Type B pancreatic cell (in vitro differentiated cells): ENCODE measurements at places on chromosomes 6 and 20.

GRCh38 chr6:130964289-130964688, 98.8 kb downstream of the EPB41L2 start:
- no peak for DNase-seq

DNA sequence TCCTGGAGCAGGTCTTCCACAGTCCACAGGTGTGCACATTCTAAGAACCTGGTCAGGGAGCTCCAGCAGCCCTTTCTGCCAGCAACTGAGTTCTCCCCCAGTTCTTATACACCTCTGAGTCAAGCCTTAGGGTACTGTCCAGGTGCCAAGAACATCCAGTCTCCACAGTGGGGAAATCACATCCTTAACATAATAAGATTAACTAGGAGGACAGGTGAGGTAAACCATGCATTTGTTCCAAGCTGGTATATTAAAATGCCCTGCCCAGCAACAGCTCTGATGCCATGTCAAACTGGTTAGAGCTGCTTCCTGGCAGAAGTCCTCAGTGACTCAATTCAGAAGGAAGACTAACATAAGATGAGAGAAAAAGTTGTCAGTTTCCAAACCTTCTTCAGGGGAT, 303.9 kb upstream of the SGK1 start:
- no peak for DNase-seq

- DNase-seq: no peak
These were observed 13.8 kb downstream of the VAPB start for GRCh38 chr20:58402827-58403226.

- no peak for DNase-seq
These were observed 119.0 kb upstream of the PRSS16 start for GRCh38 chr6:27128311-27129094.

DNA sequence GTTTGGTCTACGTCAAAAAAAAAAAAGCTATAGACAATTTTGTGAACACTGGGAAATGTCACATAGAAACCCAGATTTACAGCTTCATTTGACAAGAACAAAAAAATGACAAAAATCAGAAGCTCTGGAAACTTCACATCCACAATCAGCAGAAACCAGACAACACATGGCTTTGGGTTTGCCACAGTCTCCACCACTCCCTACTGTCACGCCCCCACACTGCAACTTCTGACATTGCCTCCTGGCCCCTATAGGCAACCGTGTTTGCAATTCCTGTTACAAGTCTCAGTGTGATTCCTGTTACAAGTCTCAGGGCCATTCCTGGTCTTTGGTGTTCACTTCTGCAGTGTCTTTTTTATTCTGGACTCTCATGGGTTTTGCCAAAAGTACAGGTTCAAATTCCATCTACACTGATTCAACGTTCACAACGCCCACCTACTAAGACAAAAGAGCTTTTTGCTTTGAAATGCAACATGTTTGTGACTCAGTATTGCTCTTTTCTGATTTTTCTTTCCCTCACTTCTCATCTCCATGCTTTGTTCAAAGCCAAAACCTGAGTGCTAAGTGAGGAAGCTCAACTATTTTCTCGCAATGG, 12.0 kb downstream of the CNKSR3 start:
- DNase-seq: no peak

DNA sequence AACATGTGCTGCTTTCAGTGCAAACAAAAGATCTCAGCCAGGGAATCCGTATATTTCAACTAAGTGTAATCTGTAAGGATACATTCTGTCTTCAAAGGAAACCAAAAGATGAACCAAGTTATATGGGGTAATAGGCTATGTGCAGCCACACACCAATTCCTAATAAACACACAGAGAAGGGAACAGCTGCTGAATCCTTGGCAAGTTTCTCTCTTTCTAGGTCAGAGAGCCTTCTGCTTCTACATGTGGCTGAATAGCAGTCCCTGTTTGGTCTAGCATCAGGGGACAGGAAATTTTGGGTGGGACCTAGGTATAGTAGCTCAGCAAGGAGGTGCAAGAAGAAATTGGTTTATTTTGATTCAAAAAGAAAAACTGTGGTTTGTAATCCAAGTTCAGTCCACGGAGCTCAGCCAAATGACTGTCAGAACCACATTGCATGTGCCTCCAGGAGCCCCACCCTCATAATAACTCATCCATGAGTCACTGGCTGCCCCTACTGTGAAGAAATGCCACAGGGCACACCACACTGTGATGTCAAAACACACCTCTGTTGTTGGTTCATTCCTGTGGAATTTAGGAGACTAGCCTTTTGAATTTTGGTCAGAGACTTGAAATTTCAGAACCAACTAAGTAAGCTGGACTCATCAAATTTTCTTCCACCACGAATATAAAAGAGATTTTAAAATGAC, 21.1 kb downstream of the SPTLC3 start:
- no peak for DNase-seq

DNA sequence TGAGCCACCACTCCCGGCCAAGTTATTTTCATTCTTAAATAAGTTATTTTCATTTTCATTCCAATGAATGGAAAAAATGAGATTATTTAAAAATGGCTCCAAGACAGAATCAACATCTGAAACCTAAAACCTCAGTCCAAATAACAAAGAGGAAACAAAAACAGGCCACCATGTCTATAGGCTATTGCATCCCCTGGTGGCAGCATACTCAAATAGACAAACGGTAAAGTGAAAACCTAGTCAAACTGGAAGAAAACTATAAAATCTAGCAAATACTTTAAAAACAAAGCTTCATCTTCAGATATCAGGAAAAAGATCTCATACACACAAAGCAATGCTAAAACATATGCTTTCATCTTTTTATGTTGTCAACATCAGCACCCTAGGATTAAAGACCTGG, 20.9 kb downstream of the IL17A start:
- no peak for DNase-seq

- DNase-seq: no peak
These were observed 296.2 kb downstream of the GRIK2 start for GRCh38 chr6:101689695-101690094.

DNA sequence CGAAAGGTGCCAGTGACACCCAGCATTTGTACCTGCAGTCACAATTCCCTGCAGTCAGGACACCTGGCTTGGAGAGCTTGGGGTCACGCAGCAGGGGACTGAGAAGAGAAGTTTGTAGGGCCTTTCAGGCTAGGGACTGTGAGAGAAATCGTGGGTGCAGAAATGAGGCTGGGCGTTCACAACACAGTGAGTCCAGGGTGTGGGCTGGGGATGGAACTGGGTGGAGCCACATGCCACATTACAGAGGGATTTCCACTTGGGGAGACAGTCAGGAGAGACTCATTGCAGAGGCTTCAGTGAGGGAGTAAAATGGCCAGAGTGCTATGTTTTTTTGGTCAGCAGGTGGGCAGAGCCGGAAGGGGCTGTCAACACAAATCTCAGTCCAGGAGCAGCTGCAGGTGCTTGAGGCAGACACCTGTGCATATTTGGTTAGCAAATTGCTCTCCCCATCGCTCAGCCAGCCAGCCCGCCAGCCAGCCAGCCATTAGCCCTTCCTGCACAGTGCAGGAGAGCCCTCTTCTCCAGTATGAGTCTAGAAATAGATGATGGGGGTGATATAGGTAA, 7.4 kb downstream of the ITPR3 start:
- DNase-seq: no peak

DNA sequence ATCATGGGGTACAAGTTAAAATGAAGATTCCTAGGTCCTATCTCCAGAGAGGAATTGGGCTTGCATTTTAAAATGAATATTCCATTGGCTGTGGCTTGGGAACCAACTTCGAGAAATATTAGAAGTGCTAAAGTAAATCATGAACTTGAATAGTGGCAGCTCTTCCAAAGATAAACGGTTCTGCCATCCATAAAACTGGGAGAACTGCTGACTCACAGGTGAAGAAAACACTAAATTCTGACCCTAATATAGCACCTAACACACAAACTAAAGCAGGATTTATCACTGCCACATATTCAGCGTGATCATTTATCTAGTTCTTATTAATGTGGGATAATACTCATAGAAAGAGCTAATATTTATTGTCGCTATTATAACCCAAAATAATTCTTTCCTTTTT, 508.1 kb upstream of the ID4 start:
- DNase-seq: no peak

GRCh38 chr20:48242623-48243022, 457.3 kb upstream of the SULF2 start:
- no peak for DNase-seq

DNA sequence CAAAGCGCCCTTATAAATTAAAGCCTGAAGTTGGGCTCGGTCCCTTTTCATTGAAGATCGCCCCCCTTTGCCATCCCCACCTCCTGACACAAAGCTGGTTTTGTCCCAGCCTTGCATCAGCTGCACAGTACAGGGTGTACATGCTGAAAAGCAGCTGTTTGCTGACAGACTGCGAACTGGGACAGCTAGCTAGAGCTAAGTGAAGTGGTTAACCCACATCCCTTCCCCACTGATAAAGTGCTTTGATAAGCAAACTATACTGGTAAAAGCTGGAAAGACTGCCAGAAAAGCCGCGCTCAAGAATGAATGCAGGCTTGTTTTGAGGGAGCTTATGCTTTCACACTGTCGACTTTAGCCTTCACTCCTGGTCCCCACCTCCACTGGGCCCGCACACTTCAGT, 207.3 kb downstream of the GMDS start:
- no peak for DNase-seq

DNA sequence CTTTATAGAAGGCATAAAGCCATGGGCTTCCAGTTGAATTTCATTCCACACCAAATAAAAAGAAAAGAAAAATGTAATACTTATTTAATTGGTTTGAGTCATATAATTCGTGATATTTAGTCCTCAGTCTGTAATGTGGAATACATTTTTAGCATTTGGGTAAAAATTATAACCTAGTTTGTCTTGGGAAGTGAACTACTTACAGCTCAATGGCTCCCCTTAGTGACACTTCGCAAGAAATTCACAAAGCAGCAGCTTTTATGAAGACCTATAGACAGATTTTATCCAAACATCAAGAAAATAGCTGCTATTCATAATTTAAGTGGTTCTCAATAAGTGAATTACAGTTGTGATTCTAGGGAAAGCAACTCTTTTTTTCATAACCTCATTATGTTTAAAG, 72.1 kb downstream of the RSPO3 start:
- DNase-seq: no peak

DNA sequence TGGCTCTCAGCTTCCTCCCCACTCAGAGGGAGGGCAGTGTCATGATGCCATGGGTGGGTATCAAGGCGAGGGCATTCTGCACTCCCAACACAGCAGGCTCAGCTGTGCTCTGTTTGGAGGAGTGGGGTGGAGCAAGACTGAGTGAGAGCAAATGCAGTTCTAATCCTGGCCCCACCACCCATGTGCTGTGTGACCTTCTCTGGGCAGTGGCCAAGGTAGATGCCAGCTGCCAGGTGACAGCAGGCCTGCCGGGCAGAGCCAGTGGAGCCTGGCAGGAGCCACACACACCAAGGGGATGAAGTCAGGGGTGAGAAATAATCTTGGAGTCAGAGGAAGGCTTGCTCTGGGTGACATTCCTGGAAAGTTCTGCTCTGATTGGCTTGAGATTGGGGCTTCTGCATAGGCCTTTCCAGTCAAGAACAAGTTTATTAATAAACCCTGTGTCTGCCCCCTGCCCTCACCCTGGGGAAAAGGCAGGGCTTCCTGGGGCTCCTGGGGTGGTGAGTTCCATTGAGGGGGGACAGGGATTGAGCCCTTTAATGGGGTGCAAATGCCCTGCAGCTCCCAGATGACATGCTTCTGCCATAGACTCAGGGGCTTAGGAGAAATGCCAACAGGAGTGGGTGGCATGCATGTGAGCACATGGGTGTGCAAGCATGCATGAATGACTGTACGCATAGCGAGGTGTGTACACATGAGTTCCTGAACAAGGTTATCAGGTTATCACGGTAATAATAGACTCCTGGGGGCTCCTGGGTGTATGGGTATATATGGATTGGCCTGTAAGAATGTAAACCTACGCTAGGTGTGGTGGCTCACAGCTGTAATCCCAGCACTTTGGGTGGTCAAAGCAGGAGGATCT, 134.2 kb downstream of the MRPL14 start:
- DNase-seq: no peak

GRCh38 chr20:36064658-36065426, 89.7 kb upstream of the EPB41L1 start:
- peak; percentile 94 for DNase-seq

- DNase-seq: no peak
These were observed 34.3 kb downstream of the SRC start for GRCh38 chr20:37379967-37380828.

GRCh38 chr6:149046164-149046821, 271.2 kb upstream of the TAB2 start:
- DNase-seq: no peak

- no peak for DNase-seq
These were observed 89.6 kb upstream of the NHSL1 start for GRCh38 chr6:138588805-138589434.

- DNase-seq: no peak
These were observed 419.7 kb downstream of the CD109 start for GRCh38 chr6:74115674-74116073.

- no peak for DNase-seq
These were observed 22.5 kb downstream of the NCOA3 start for GRCh38 chr20:47524015-47524784.

GRCh38 chr6:129659590-129660345, 50.2 kb downstream of the ARHGAP18 start:
- DNase-seq: no peak

DNA sequence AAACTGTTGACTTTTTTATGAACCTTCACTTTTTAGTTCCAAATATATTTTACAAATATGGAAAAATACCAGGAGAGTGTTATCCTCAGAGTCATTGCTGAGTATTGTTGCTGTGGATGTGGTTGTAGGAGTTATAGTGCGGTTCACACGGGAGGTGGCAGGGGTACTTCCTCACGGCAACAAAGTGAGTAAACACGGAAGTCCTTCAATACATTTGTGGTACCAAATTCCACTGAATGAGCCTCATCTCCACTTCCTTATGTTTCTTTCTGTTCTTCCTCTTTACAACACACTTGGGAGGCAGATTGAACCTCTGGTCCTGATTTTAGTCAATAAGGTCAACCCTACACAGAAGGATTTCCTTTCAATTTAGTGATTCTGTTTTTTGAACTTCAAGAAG, 371.8 kb downstream of the BTBD3 start:
- DNase-seq: no peak

DNA sequence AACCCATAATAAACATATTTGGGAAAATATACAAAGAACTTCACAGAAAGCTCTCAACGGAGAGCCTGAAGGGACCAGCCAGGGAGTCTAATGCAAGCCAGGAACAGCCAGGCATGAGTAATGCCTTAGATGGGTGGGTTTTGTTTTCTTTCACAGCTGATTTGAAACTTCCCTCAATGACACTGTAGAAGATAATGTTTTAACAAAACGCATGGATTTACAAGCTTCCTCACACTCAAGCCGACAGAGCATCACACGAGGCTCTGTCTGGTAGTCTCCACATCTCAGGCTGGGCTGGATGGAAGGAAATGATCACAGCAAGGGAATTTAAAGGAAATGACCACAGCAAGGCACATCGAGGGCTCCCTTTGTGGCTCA, 113.9 kb downstream of the GMPR start:
- no peak for DNase-seq

GRCh38 chr6:140040396-140040795, 665.9 kb upstream of the CITED2 start:
- no peak for DNase-seq
